ENCODE measurements at places on chromosomes 13 and 19.

DNA sequence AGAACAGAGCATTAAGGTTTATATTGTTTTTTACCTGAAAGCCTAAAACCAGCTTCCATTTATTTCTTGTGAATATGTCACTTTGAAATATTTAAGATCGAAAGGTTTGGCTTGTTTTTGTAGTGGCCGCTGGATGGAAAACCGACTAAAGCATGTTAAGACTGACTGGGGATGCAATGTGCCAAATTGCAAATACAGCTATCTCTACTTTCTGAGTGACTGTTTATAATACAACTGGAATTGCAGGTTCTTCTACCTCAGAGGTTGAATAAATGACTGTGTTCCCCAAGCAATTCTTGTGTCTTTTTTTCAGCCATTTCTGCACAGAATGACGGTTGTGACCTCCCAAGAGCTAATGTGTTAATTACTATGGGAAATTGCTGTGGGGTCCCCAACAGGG lies 50.0 kb upstream of the TMTC4 start:
- no peak for DNase-seq

DNA sequence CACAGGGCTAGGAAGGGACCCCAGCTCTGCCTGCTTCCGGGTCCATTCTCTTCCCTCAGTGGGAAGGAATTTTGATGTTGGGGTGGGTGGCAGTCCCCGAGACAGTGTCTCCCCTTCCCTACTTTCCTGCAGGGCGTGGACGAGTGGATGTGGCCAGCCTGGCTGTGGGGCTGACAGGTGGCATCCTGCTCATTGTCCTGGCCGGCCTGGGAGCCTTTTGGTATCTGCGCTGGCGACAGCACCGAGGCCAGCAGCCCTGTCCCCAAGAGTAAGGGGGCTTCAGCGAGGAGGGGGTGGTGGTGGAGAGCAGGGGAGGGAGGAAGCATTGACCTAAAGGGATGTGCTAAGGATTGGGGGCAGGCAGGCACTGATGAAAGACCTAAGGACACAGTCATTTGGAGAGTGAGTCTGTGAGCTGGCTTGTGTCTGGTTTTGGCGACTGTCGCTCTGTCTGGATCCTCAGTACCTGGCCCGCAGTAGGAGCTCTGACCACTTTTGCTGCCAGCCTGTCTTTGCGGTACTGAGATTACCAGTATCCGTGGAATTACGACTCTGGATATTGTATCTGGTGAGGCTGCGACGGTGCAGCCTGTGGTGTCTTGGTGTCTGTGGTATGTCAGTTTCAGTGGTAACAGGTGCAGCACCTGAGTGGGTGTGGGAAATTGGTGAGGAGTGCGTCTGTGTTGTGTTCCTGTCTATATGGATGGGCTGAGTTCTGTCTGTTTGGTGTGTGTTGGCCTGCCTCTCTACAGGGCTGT lies 2.4 kb upstream of the PRR12 start:
- no peak for DNase-seq

DNA sequence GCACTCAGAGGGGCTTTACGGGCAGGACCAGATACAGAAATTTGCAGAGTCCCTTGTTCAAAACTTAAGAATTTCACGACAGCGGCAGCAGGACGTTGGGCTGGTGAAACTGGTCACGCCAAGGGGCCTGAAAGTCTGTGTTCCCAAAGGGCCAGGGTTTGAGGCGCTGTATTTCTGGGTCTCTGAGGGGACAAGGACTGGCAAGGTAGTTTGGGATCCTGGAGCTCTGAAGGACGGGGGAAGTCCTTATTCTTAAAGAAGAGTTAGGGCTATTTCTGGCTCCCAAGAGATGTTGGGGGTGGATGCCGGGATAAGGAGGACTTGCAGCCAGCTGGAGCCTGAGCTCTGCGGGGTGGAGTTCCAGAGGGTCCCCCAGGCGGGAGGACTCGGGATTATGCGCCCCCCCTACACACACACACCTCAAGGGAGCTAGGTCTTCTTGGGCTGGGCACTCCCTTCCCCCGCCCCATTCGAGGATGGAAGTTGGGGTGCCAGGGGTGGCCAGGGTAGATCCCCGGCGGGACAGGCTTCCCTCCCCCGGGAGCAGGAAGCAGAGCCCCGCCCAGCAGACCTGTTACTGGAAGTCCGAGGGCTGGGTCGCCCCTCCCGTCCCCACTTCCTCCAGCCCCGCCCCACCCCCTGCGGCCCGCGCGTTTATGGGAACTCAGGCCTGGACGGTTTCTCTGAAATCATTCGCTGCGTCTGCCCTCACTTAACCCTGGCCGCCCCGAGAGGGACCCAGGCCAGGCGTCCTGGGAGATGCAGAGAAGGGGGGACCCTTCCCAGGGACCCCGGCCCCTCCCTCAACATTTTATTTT lies 5.6 kb downstream of the BCL3 start:
- DNase-seq = peak; percentile 99

- DNase-seq = no peak
Observed at GRCh38 chr13:86559901-86560300, 760.7 kb upstream of the SLITRK6 start.

DNA sequence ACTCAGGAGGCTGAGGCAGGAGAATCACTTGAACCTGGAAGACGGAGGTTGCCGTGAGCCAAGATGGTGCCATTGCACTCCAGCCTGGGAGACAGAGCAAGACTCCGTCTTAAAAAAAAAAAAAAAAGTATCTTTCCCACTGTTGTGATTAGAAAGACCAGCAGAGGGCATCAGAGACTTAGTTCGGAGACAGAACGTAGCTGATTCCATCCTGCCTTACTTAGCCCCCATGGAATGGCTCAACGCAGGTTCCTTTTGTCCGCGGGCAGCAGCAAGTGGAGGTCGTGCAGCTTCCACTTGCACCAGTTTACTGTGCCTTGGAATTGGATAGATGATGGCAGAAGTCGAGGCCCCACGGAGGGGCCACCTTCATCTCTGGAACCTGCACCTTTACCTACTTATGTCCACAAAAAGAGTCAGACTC lies 8.1 kb downstream of the TIMM29 start:
- no peak for DNase-seq

DNA sequence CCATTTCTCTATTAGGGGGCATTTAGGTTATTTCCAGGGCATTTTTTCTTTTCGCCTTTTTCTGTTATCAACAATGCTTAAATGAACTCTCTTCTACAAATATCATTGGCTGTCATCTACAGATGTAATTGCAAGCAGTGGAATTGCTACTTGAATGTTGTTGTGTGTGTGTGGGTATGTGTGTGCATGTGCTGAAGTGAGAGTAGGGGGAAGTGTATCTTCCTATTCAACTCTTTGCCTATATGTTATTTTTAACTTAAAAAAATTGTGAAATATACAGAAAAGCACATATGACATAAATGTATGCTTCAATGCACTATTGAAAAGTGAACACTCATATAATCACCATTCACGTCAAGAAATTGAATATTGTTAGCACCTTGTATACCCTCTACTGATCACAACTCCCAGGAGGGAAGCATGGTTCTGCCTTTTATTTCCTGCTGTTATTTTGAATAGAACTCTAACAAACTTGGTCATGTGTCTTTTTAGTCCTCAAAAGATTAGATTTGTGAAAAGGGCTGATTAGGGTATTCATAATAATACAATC lies 24.7 kb downstream of the WDFY2 start:
- no peak for DNase-seq

GRCh38 chr19:12015015-12015752 lies 20.3 kb downstream of the ZNF433 start:
- no peak for DNase-seq

DNA sequence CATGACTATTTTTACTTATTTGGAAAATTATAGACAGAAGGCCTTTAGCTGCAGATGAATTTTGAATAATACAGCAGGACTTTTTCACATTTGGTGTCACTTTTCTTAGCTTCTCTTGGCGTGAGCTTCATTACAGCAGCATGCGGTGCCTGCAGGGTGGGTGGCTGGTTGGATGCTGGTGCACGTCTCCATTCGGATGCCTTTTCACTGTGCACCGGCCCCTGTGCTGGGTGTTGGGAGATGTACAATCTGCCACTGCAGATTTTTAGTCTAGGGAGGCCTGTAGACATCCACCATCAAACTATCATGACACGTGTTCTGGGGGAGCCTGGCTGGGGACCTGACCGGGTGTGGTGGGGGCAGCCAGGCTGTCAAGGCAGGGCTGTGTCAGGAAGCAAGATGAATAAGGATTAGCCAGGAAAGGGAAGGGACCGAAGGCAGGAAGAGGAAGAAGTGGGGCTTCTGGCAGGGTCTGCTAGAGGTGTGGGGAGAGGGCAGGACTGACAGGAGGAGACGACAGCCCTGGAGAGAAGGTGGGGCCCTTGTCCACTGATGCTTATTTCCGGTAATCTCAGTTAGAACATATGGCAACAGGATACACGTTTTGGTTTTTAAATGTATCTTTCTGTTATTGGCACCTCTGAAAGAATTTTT lies 88.8 kb downstream of the ARHGEF7 start:
- no peak for DNase-seq

DNA sequence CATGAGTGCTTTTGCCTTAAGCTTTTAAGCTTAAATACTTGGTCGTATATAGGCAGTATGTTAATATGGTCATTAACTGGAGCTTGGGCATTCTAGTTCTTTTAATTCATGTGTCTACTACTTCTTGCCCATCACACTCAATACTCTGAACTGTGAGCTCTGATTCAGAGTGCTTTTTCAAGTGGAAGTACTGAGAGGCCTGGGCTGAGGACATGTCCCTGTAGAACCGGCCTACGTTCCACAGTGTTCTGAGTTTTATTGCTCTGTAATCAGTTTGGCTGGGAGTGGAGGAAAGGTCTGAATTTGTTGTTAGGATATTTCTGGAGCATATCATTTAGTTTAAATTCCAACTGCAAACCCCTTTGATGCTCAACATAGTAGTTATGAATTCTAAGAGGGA lies 1744.8 kb upstream of the MIR17HG start:
- no peak for DNase-seq

DNA sequence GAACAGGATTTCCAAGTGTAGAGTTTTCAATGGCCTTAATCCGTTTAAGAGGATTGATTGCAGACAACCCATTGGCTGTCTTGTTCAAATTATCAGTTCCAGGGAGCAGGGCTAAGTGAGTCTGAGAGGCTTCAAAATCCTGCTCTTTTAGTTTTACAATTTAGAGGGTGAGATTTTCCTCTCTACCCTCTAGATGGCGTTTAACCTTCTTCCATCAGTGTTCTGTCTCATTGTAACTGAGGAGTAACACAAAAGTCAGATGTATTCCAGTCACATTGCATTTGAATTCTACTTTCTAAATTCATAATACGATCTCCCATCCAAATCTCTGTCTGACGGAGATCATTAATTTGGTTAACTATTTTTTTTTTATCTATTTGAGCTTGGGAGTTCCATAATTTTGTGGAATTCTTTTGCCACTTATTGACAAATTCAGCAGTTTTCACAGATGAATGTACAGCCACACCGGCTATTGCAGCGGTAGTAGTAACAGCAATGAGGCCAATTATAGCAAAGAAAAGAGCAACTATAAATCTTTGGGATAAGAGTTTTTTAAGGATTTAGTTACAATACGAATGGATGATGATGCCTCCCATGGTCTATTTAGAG lies 7.8 kb upstream of the C19orf84 start:
- no peak for DNase-seq

GRCh38 chr13:51733374-51734298 lies 70.3 kb downstream of the DHRS12 start:
- peak; percentile 78 for DNase-seq

DNA sequence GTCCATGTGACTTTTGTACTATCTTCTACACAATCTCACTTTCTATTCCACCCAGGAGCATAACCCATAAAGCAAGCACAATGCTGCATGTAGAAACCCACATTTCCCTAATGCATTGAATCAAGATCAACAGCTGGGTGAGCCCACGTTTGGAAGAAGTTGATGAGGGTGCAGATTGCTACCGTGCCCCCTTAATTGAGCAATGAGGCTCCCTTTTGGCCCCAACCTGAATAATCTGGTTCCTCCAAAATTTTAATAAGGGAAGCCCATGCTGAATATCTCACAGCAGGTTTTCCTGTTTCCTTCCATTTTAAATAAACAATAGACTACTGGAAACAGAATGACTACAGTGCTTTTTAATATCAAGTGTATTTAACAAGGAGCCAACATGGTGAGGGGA lies 403.6 kb upstream of the SGCG start:
- DNase-seq = no peak
